ENCODE measurements at places on chromosomes 5 and 9. TPM values are rescaled to one million over a fixed set of nuclear protein-coding genes. Genes with fewer than 3 reads are reported as not detected.
A peak's percentile ranks its signal among the peaks of the same experiment; 100 is the strongest.

DNA sequence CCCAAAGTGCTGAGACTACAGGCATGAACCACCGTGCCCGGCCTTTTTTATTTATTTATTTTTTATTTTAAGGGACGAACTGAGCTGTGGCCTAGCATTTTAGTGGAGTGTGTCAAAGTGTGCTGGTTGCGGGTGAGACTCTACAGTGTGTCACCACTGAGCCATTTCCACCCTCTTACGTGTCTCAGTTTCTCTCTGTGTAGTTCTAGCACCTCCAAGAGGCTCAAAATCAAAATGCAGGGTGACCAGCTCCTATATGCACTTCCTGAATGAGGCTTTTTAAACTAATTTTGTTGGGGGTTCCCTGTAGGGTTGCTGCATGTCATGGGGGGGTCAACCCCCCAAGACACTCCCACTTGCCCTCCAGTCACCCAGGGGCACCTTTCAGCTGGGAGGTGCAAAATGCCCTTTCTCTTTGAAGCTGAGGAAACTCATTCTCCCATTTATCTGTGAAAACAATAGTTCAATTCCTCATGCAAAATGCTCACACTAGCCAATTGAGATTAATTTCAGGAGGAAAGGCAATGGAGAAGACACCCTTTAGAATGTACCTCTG is 69.3 kb downstream of the COL15A1 start:
- peak overlapping the region; percentile 74 for H3K4me3 ChIP-seq
- H3K36me3 ChIP-seq, result peaks cover 6% of the 10 kb centered on the region
- H3K27me3 ChIP-seq, result no peaks in the 10 kb centered on the region
- peaks cover 29% of the 10 kb centered on the region for H3K4me1 ChIP-seq
- peak; percentile 12 for DNase-seq

- peaks cover 48% of the 10 kb centered on the region for H3K36me3 ChIP-seq
- DNase-seq, result peak; percentile 64
- H3K4me3 ChIP-seq, result peak overlapping the region; percentile 64
- no peaks in the 10 kb centered on the region for H3K27me3 ChIP-seq
- peaks cover 91% of the 10 kb centered on the region for H3K4me1 ChIP-seq
These were observed 3.2 kb downstream of the GRPEL2 start for GRCh38 chr5:149348518-149348917.

DNA sequence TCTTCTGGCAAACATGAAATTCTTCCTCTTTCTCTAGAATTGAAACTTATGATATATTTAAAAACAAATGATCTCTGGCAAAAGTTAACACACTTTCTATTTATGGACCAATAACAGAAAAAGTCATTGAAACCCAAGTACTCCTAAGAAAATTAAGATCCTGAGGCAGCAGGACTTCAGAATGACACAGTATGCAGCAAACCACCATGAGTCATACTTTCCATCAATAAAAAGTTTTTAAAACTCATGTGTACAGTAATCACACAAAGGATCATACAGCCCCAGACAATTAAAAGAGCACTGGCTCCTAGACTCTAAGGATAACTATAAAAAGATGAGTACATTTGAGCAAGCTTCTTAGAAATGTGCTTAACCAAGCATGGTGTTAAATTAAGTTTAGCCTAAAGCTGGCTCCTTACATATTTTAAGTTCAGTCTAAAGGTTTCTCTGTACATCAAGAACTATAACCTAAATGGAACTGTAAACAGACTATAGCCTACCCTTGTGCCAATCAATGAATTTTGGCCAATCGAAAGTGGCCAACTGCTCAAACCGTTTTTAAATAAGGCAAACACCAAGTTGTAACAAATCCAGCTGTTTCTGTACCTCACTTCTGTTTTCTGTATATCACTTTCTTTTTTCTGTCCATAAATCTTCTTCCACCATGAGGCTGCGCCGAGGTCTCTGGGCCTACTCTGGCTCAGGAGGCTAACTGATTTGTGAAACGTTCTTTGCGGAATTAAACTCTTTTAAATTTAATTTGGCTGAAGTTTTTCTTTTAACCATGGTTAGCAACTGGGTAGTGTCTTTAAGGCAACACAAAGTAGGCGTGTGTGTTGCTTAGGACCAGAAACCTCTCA is 232.1 kb upstream of the PIK3R1 start:
- H3K4me3 ChIP-seq, result no peak overlapping the region
- H3K4me1 ChIP-seq, result peaks cover 2% of the 10 kb centered on the region
- DNase-seq, result no peak
- H3K36me3 ChIP-seq, result no peaks in the 10 kb centered on the region

DNA sequence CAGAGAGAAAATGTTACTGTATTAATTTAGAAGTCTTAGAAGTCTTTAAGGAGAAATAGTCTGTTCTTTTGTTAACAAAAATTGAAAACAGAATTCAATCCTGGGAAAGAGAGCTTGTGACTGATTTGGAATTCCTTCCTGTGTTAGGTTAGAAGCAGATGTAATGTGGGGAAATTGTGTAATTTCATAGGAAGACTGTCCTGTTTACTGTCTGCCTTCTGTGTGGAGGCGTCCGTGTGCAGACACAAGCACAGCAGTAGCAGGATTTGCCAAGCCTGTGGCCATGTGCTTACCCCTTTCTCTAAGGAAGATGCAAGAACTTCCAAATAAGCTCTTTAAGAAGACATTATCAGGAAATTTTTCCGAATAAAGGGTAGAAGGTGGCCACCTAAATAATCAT is 36.7 kb upstream of the F2R start:
- peaks cover 48% of the 10 kb centered on the region for H3K36me3 ChIP-seq
- H3K4me3 ChIP-seq, result no peak overlapping the region
- no peaks in the 10 kb centered on the region for H3K4me1 ChIP-seq
- H3K27ac ChIP-seq, result no peak overlapping the region
- no peak for DNase-seq

DNA sequence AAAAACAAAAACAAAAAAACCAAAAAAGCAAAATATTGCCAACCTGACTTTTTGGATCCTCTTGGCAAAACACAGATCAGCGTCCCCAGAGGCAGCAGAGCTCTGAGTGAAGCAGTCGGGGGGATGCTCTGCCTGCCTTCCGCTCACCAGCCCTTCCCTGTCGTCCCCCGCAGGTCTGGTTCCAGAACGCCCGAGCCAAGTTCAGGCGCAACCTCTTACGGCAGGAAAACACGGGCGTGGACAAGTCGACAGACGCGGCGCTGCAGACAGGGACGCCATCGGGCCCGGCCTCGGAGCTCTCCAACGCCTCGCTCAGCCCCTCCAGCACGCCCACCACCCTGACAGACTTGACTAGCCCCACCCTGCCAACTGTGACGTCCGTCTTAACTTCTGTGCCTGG is 20.7 kb downstream of the LHX2 start:
- H3K36me3 ChIP-seq, result no peaks in the 10 kb centered on the region
- H3K27ac ChIP-seq, result no peak overlapping the region
- H3K4me1 ChIP-seq, result peaks cover 4% of the 10 kb centered on the region
- H3K4me3 ChIP-seq, result no peak overlapping the region

DNA sequence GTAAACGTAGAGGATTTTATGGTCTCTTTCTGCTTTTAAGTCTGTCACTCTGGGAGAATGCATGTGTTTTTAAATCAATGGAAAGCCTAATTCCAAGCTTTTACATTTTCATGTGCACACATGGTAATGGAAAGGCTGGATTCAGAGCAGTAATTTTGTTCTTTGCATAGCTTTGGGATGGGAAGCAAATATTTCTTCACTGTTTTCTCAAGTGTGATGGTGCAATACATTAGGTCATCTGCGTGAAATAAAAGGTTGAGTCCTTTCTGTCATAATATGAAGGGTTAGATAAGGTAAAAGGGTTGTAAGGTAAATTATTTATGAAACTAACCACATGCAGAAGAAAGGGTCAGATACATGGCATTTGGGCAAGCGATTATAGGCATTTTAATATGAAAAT is 88.2 kb upstream of the NR3C1 start:
- no peaks in the 10 kb centered on the region for H3K27me3 ChIP-seq
- H3K27ac ChIP-seq, result no peak overlapping the region
- no peaks in the 10 kb centered on the region for H3K4me1 ChIP-seq
- H3K4me3 ChIP-seq, result no peak overlapping the region

The UBE2QL1 gene
- not detected for total RNA-seq

DNA sequence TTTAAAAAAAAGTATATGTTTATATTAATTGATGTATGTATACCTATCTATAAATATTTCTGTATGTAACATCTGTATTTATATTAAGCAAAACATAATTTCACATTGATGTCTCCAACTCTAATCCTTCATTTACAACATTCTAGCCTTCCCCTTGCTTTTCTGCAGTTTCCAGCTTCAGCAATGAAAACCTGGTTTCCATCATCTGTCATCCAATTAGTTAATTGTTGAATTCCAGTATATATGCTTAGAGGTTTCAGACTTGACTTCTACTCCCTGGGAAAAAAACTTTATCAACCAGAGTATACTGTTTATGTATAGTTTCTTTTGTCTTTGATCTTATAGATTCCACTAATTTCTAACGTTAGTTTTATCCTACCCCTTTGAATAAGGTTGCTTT is 38.4 kb downstream of the NMUR2 start:
- no peak overlapping the region for H3K27ac ChIP-seq
- H3K4me1 ChIP-seq, result no peaks in the 10 kb centered on the region
- no peaks in the 10 kb centered on the region for H3K36me3 ChIP-seq
- H3K27me3 ChIP-seq, result peaks cover 3% of the 10 kb centered on the region
- H3K4me3 ChIP-seq, result no peak overlapping the region

DNA sequence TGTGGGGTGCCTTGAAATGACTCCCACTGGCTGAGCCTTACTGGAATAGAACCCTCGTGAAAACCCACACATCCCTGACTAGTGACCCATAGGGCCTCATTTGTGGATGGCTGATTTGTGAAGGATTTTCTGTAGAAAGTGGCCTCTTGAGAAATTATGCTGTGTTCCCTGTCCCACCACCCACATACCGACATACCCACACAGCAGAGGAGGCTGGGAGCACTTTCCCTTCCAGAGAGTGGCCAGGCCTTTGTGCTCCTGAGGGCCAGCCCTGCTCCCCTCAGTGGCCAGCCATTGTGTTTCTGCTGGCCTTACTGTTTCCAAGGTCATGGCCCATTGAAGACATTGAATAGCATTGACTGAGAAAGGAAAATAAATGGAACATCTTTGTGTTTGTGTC is 29.6 kb downstream of the IL9 start:
- H3K27me3 ChIP-seq, result peaks cover 4% of the 10 kb centered on the region
- no peak overlapping the region for H3K4me3 ChIP-seq
- H3K36me3 ChIP-seq, result no peaks in the 10 kb centered on the region
- H3K27ac ChIP-seq, result no peak overlapping the region
- no peaks in the 10 kb centered on the region for H3K4me1 ChIP-seq
- no peak for DNase-seq

DNA sequence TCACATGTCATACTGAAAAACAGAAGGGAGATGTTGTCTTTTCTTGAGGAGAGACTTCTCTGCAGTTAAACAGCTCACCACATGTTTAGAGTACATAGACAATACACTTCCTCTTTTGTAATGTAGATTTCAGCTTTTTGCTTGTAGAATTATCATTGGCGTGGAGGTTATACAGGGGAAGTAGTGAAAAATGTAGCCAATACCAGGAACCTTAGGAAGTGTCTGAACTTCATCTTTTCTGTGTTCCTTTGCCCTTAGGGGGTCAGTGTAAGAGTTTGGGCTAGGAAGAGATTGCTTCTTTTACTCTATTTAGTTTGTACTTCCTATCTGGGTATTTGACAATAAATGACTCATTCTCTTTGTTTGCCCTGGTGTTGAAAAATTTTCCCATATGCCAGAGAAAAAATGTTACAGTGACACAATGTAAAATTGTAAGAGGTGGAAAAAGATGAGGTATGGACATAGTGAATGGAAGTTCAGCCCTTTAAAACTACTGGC is 21.0 kb upstream of the CDKN2B start:
- no peaks in the 10 kb centered on the region for H3K36me3 ChIP-seq
- no peak for DNase-seq
- no peaks in the 10 kb centered on the region for H3K27me3 ChIP-seq
- no peaks in the 10 kb centered on the region for H3K4me1 ChIP-seq
- no peak overlapping the region for H3K4me3 ChIP-seq

DNA sequence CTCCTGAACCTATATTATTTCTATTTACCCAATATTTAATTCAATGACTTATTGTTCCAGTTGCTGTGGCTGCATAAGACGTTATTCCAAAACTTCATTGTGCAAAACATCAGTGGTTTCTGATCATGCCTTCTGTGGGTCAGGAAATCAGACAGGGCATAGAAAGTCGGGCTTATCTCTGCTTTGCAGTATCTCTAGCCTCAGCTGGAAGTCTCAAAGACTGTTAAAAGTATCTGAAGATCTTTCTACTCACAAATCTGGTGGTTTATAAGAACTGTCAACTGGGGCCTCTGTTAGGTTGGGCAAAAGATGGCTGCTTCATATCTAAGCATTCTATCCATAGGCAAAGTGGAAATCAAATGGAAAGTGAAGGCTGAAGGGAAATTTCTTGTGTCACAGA is 687.7 kb upstream of the ARRDC3 start:
- H3K36me3 ChIP-seq, result no peaks in the 10 kb centered on the region
- no peaks in the 10 kb centered on the region for H3K27me3 ChIP-seq
- no peak for DNase-seq
- no peak overlapping the region for H3K4me3 ChIP-seq

GRCh38 chr5:1056611-1057484 is 48.2 kb downstream of the NKD2 start:
- H3K4me3 ChIP-seq, result no peak overlapping the region
- H3K27ac ChIP-seq, result no peak overlapping the region
- DNase-seq, result no peak
- no peaks in the 10 kb centered on the region for H3K4me1 ChIP-seq
- no peaks in the 10 kb centered on the region for H3K27me3 ChIP-seq

- no peaks in the 10 kb centered on the region for H3K27me3 ChIP-seq
- peak overlapping the region; percentile 84 for H3K4me3 ChIP-seq
- H3K36me3 ChIP-seq, result no peaks in the 10 kb centered on the region
These were observed 2.0 kb upstream of the ANP32B start for GRCh38 chr9:97980918-97981845.

GRCh38 chr5:143024228-143024920 is 254.2 kb downstream of the ARHGAP26 start:
- no peak for DNase-seq
- peaks cover 24% of the 10 kb centered on the region for H3K4me1 ChIP-seq
- H3K27ac ChIP-seq, result no peak overlapping the region
- no peak overlapping the region for H3K4me3 ChIP-seq

The NELFB gene
- 45.9 TPM for total RNA-seq

The DUSP1 gene
- total RNA-seq, result 23.5 TPM

The BRINP1 gene
- total RNA-seq, result not detected

The CCDC171 gene
- 2.1 TPM for total RNA-seq

DNA sequence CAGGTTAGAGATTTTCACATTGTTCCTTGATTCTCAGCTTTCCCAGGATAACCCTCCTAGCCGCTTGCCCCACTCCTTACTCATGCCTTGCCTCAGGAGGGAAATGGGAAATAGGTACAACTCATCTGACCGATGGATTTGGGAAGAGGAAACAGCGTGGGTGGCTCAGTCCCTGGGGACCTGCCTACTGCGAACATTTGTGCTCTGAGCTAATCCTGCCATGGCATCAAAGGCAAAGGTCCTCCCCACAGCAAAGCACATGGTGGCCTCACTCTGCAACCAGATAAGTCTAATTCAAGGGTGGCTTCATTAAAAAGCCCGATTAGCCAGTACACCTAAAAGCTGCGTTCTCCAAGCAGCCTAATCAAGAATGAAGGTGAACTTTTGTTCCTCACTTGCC is 82.4 kb upstream of the ADRA1B start:
- H3K36me3 ChIP-seq, result no peaks in the 10 kb centered on the region
- peaks cover 32% of the 10 kb centered on the region for H3K27me3 ChIP-seq
- DNase-seq, result no peak
- H3K4me1 ChIP-seq, result no peaks in the 10 kb centered on the region
